ENCODE measurements at places on chromosomes 2 and 18.

GRCh38 chr18:23243178-23243577 is 107.9 kb downstream of the CABLES1 start:
- no peak for DNase-seq

GRCh38 chr2:236107536-236107935 is 60.6 kb downstream of the GBX2 start:
- DNase-seq: no peak

DNA sequence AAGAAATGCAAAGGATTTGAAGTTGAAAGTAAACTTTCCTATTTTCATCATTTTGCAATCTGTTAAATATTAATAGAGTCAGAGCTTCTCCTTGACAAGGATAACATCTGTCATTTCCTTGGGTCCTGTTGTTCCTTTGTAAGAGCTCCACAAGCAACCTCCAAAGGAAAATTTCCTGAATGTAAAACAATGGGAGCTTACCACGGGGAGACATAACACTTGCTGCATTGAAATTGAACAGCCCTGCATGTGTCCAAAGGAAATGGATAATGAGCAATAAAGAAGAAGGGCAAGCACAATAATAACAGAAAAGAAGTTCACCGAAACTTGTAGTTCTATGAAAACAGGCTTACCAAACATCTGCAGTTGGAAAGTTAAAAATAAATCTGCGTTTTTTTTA is 42.0 kb upstream of the SCG2 start:
- no peak for DNase-seq

- DNase-seq: no peak
These were observed 4.9 kb downstream of the GPR17 start for GRCh38 chr2:127650785-127651380.

GRCh38 chr18:47929681-47930198 is 719 bp downstream of the SMAD2 start:
- no peak for DNase-seq

DNA sequence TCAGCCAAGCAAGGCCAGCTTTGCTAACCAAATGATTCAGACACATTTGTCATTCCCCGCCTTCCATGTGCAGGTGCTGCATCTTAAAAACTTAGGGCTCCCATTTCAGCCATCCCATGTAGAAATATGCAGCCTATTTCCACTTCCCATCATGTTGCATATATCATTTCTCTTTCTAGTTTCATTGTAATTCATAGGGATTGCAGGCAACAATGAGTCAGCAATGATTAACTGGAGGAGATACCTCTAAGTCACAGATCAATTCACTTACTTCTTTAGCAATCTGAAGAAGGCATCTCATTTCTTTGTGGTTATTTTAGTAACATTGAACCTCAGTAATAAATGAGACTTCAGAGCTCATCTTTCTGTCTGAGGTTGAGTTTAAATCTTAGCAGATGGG is 276.1 kb upstream of the PKDCC start:
- no peak for DNase-seq

DNA sequence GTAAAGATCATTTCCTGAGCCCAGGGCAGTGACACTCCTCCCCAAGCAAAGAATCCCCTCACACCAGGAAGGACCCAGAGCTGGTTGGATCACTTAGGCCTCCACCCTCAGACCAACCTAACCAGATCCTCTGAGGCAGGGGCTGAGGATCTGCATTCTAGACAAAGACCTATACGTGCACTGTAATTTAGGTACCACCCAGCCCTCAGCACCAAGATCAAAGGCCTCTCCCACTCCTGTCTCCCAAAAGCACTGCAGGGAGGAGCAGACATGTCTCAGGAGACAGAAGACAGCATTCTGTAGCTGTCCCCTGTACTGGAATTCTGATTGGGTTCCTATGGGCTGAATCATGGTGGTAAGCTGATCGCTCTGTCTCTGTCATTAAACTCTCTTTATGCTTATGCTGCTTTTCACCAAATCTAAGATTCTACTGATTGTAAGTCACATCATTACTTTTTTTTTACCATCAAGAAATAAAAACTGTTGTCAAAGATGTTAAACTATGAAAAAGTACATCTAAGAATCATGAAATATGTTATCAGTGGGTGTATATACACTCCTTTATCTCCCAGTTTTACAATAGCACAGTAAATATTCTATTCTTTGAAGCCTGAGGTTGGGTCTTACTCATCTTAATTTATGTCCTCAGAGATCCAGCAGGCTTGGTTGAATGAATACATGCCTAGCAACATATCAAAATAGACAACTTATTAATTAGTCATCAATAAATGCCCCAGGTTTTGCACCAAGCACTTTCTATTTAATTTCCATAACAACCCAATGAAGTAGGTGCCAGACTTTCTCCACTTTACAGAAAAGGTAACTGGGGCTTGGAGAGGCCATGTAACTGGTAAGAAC is 28.3 kb downstream of the MCFD2 start:
- no peak for DNase-seq

GRCh38 chr2:64624862-64625261 is 28.9 kb downstream of the SERTAD2 start:
- no peak for DNase-seq

- no peak for DNase-seq
These were observed 118.4 kb upstream of the CTNNA2 start for GRCh38 chr2:79394485-79394859.

- no peak for DNase-seq
These were observed 39.6 kb downstream of the HDLBP start for GRCh38 chr2:241275910-241276309.
